ENCODE measurements at places on chromosomes 13 and 19.

DNA sequence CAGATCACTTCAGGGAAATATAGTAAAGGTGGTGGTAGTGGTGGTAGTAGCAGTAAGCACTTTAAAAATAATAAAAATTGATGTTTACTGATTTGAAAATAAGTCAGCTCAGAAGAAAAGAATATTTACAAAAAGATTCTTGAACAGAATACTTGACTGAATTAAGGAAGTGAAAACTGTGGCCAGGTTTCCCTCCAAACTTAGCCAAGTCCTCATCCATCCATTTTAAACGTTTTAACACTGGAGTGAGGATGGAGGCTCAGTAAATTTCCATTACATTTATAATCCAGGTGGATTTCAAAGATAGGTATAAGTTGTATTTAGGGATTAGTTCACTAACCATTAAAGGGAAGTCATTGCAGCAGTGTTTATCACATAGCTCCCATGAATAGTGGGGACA is 221.5 kb downstream of the RGCC start:
- DNase-seq: no peak

GRCh38 chr13:85638265-85638664 is 161.0 kb downstream of the SLITRK6 start:
- no peak for DNase-seq

GRCh38 chr13:29490561-29490885 is 105.0 kb downstream of the SLC7A1 start:
- DNase-seq: no peak

DNA sequence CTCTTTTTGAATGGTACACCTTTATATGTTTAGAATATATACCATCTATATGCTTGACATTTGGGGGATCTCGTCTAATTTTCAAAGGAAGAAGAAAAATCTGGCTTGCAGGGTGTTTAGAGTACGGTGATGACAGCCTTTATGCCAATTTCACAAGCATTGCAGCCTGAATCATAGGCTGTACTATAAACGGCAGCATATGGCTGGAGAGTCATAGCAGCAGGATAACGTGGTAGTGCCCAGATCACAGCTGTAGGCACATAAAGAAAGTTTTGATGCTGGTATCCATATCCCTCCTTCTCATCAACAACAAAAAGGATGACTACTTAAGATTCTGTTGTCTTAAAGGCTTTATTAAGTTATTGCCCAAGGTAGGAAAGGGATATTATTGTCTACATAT is 253.0 kb downstream of the PCDH9 start:
- DNase-seq: no peak

- no peak for DNase-seq
Observed at GRCh38 chr13:34587576-34587975, 354.5 kb upstream of the NBEA start.

DNA sequence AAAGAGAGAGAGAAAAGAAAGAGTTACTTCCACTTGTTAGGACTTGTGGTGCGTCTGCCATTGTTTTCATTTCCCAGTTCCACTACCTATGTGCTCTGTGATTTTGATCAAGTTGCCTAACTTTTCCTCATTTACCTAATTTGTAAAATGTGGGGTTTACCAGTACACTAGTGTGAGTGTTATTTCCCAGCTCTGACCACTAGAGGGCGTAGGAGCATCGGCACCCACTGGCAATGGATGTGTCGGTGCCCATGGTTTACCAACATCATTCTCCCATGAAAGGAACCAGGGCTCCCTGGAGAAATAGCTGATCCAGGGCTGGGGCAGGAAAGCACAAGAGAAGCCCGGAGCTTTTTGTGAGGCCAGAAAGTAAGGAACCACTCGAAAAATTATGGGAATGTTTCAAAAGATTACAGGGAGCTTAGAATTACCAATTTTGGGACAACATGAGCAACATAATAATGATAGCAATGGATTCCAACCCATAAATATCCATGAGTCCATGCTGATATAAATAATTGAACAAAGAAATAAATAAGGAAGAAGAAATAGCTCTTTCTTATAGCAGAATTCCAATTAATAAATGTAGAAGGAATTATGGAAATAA is 15.1 kb upstream of the CEACAM4 start:
- DNase-seq: peak; percentile 79

DNA sequence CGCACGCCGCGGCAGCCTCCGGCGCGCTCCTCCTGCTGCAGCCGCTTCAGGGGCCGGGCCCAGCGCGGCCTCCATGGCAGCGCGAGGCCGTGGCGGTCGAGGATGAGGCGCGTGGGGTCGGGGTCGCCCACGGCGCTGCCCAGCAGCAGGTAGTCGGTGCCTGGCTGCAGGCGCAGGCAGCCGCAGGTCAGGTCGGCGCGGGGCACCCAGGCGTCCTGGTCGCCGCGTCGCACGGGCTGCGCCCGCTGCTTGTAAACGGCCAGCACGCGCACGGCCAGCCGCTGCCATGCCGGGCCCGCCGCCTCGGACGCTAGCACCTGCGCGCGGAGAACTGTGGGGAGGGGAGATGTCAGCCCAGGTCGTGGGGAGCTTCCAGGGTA is 11.1 kb downstream of the NTN5 start:
- DNase-seq: no peak

DNA sequence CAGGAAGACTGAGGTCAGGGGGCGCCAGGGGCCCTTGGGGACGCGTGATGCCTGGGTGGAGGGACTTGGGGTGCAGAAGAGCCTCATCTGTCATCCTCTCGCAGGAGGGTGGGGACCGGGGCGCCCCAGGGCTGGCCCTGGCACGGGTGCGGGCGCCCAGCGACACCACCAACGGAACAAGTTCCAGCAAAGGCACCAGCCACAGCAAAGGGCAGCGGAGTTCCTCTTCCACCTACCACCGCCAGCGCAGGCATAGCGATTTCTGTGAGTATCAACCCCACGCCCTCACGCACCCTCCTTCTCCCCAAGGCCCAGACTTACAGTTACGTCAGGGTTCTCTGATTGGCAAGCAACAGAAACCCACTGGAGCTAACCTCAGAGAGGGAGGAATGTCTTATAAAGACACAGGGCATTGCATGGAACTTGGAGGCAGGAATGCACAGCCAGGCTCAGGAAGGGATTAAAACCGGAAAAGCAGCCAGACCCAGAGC is 29.4 kb downstream of the MARK4 start:
- no peak for DNase-seq

GRCh38 chr13:33583398-33583797 is 234.6 kb upstream of the RFC3 start:
- DNase-seq: no peak

DNA sequence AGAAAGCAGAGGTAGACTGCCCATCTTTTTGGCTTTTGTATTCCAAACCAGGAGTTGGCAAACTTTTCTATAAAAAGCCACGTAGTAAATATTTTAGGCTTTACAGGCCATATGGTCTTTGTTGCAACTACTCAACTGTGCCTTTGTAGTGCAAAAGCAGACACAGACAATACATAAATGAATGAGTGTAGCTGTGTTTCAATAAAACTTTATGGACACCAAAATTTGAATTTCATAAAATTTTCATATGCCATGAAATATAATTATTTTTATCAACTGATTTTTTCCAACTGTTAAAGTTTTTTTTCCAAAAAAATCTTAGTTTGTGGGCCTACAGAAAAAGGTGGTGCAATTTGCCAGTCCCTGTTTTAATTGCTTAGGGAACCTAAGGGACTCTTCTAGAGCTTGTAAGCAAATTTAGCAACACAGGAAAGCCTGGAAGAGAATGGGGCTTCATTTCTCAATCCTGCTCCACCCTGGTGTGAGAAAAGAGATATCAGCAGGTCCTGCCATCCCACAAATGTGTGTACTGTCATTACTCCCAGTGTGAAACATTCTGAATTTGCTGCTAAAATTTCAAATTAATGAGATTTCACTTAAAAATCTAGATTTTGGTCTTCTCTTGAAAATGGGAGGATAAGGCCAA is 194.2 kb downstream of the RGCC start:
- no peak for DNase-seq

DNA sequence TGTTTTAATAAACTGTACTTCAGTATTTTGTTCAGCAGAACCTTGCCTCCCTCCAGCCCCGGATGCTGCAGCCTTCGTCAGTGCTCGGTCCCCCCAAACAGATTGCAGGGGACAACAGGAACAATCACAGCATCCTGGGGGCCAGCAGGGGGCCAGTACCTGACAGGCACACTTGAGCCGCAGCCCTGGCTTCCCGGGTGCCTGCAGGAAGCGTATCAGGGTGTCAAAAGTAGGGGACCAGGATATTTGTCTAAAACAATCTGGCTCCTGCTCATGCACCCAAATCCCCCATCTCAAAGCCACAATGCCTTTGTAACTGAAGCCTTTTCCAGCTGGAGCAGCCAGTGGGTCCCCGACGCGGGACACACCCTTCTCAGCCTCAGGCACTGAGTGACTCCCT is 167.5 kb upstream of the TSHZ3 start:
- DNase-seq: no peak

DNA sequence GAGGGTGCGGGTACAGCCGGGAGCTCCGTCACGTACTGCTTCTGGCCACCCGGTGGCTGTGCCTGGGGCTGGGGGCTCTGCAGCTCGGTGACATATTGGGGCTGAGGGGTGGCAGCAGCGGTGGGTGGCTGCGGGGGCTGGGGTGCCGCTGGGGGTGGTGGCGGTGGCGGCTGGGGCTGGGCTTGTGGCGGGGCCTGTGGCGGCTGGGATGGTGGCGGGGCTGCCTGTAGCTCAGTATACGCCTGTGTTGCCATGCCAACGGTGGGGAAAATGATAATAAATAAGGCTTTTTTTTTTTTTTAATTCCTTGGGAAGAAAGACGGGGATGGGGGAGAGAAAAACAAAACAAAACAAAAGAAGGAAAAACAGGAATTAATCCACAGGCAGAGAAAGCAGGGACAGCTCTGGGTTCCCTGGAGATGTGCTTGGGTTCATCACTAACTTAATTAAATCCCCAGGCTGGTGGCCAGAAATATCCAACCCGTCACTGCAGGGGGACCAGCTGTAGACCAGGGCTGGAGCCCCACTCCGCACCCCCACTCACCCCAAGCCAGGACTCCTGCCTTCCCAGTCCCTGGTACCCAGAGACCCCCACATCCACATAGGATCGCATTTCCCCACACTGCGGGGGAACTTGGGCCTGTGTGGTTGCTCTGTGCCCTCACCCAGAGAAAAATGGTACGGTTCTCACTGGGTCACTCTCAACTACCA is 12.4 kb downstream of the RFX1 start:
- no peak for DNase-seq

DNA sequence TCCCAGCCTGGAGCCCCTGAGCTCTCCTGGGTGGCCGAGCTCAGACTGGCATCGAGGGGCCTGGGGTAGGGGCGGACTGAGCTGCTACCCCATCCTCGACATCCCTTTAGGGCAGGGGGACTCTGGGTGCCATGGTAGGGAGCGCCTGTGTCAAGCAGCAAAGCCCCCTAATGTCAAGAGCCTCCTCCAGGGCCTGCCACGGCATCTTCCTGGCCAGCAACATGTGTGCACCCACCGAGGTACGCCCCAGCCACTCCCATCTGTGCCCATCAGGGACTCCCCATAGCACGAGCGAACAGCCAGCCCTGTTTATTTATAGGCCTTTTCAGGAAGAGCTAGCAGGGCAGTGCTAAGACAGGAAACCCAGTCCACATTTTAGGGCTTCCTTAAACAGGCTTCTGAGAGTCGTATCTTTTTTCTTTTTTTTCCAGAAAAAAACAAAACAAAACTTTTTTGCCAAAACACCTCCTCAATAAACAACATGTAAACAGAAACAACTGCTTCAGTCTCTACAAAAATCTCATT is 14.3 kb downstream of the LRP3 start:
- no peak for DNase-seq

GRCh38 chr19:3868770-3869456 is at the start of gene ZFR2:
ZFR2 (minus strand) TSS chr19:3869038; CDS start chr19:3869017, 21 bp downstream.
- no peak for DNase-seq

DNA sequence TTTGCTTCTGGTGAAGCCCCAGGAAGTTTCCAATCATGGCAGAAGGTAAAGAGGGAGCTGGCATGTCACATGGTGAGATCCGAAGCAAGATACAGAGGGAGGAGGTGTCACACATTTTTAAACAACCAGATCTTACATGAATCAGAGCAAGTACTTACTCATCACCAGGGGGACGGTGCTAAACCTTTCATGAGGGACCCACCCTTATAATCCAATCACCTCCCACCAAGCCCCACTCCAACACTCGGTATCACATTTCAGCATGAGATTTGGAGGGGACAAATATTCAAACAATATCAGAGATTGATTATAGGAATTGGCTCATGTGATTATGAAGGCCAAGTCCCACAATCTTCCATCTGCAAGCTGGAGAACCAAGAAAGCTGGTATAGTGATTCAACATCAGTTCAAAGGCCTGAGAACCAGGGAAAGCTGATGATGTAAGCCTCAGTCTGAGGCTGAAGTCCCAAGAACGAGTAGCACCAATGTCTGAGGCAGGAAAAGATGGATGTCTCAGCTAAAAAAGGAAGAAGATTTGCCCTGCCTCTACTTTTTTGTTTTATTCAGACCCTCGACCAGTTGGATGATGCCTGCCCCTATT is 58.6 kb upstream of the WDFY2 start:
- no peak for DNase-seq

GRCh38 chr13:98313023-98313921 is 136.2 kb upstream of the RNF113B start:
- DNase-seq: no peak

- no peak for DNase-seq
Observed at GRCh38 chr13:53788286-53788685, 759.7 kb downstream of the OLFM4 start.

DNA sequence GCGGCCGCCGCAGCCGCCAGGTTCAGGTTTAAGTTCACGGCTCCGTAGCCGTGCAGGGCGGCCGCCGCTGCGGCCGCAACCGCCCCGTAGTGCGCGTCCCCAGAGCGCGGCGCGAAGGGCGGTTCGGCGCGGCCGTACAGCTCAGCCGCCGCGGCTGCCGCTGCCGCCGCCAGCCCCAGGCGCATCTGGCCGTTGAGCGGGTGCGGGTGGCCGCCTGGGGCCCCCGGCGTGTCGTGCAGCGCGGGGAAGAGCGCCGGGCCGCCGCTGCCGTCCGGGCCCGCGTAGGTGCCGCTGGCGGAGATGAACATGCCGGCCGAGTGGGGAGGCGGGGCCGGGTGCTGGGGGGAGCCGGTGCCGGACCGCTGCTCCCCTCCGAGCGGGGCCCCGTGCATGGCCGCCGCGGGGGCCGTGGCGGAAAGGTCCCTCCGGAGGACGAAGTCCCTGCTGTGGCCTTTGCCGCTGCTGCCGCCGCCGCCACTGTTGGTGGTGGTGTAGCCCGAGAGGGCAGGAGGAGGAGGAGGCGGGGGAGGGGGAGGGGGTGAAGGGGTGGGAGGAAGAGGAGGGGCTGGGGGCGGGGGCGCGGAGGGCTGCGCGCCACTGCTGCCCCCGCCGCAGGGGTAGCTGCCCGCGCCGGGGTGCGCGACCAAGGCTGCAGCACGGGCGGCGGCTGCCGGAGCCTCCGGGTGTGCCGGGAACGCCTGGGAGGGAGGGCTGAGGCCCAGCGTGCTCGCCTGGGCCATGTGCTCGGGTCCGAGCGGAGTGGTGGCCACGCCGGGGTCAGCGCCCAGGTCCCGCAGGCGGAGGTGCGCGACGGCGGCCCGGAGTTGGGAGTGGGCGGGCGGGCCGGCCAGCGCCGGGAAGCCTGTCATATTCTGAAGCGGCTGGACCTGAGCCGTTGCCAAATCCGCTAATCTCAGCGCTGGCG is 654 bp downstream of the ZIC5 start:
- DNase-seq: no peak

DNA sequence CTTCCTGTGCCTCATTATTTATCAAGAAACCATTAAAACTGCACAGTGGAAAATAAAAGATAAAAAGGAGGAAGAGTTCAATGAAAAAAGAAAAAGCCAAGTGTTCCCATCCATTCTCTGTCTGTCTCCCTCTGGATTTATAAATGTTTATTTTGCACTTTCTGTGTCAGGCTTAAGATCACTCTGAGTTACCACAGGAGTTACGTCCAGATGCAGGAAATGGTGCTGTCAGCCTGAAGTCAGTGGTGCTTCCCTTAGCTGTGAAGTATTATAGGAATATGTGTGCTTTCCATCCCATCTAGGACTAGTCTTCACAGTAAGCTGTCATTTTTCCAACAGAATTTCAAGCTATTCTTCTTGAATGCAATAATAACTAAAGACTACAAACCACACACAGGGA is 420.2 kb downstream of the KCTD12 start:
- no peak for DNase-seq

Measured in GM10248 (cell line).